ENCODE measurements at places on chromosomes 1 and 21.

- DNase-seq: no peak
Measured at GRCh38 chr1:211376807-211377470, 50.3 kb downstream of the TRAF5 start.

- no peak for DNase-seq
Measured at GRCh38 chr1:189616893-189617292, 860.8 kb downstream of the BRINP3 start.

DNA sequence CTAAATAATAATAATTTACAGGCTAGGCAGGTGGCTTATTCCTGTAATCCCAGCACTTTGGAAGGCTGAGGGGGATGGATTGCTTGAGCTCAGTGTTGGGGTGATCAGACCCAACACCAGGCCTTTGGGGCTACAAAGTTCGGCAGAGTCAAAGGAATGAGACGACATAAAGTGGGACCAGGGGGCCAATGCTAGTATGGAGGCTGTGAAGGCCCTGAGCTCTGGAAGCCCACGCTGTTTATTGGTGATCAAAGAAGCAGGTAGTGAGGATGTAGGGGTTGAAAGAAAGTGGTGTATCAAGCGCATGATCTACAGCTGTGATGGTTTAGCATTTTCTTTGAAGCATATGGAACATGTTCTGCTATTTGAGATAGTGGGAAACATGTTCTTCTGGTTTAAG lies 5.6 kb downstream of the BTBD8 start:
- no peak for DNase-seq

DNA sequence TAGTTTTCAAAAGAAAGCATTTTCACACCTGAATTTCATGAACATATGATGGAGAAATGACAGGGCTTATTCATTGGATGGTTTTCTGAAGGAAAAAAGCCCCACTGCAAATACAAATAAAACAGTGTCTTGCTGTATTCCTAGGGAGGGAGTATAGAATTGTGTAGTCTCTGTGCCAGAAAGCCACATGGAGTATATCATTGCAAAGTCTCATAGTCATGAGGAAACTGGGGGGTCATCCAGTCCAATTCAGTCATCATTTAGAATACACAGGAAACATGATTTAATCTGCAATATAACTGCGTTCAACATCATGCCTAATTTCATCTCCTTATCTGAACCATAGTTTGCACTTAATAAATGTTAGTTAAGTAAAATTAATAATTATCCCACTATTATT lies 222.3 kb downstream of the NTNG1 start:
- DNase-seq: no peak

- no peak for DNase-seq
Measured at GRCh38 chr1:232751393-232752140, 53.6 kb upstream of the MAP10 start.

- DNase-seq: no peak
Measured at GRCh38 chr1:102821707-102822106, 286.6 kb downstream of the COL11A1 start.

GRCh38 chr1:41354956-41355355 lies 6.3 kb upstream of the FOXO6 start:
- DNase-seq: no peak
